Substantia nigra (tissue), 51 donors: ENCODE measurements at places on chromosomes 3 and 15.

DNA sequence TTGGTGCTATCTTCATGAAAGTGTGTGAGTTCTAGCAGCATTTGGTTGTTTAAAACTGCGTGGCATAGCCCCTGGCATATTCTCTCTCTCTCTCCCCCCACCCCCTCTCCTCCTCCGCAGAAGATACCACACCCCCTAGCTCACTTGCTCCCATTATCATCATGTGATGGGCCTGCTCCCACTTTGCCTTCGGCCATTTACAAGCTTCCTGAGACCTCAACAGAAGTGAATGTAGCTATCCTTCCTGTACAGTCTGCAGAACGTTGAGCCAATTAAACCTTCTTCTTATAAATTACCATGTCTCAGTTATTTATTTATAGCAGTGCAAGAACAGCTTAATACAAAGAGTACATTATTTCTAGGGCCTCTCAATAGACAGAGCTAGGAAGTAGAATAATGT, 1032.5 kb upstream of the CADM2 start:
- no peak for DNase-seq

GRCh38 chr15:32057876-32058425, 27.6 kb downstream of the CHRNA7 start:
- no peak for DNase-seq

- no peak for DNase-seq
Measured at GRCh38 chr3:58683466-58683865, 16.9 kb upstream of the FAM3D start.

DNA sequence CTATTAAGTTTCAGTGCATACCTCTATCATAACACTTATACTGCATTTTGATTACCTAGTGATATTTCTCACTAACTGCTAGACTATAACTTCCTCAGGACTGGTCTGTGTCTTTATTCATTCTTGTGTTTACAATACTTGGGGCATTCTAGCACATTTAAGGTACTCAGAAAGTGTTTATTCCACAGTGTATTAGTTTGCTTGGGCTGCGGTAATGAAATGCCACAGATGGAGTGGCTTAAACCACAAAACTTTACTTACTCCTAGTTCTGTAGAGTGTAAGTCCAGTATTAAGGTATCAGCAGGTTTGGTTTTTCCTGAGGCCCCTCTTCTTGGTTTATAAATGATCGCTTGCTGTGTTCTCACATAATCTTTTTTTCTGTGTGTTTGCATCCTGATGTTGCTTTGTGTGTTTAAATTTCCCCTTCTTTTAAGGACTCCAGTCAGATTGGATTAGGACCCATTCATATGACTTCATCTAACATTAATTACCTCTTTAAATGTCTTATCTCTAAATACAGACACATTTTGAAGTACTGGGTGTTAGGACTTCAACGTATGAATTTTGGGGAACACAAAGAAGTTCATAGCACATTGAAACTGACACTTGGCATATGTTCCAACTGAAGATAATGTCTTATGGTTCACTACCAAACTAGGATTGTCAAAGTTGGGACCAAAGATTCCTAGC, 23.9 kb downstream of the RNF111 start:
- DNase-seq: no peak

DNA sequence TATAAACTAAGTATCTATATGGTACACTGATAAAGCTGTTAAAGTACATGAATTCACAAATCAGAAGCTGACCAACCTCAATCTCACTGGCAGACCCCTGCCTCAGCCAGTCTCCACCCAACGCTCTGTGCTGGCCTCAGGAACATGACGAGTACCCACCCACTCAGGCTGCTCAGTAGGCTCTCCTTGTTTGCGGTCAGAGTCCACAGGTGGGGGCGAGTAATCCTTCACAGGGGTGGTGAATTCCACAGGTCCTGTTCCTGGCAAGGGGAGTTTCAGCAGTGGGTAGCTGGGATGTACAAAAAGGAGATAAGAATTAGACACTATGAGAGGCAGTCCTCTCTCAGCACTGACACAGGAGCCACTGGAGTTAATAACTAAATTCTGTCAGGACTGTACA, 40.9 kb downstream of the SCAP start:
- DNase-seq: no peak

- DNase-seq: no peak
Measured at GRCh38 chr15:43423793-43424192, 52.9 kb downstream of the TUBGCP4 start.
